ENCODE measurements at places on chromosomes 1 and 21.

DNA sequence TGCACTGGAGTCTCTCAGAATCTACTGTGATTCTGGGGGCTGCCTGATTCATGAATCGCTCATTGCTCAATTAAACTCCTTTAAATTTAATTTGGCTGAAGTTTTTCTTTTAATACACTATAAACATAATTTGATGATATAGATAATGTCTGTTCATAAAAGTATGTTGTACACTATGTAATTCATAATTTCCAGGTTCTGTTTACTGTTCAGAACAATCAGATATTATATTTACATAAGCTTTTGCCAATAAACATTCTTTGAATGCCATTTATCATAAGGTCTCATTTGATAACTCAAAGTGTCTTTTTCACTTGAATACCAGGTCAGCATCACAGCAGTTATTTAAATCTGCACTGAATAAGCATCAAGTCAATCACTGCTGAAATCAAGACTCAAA is 39.6 kb downstream of the PIGK start:
- DNase-seq, result no peak

DNA sequence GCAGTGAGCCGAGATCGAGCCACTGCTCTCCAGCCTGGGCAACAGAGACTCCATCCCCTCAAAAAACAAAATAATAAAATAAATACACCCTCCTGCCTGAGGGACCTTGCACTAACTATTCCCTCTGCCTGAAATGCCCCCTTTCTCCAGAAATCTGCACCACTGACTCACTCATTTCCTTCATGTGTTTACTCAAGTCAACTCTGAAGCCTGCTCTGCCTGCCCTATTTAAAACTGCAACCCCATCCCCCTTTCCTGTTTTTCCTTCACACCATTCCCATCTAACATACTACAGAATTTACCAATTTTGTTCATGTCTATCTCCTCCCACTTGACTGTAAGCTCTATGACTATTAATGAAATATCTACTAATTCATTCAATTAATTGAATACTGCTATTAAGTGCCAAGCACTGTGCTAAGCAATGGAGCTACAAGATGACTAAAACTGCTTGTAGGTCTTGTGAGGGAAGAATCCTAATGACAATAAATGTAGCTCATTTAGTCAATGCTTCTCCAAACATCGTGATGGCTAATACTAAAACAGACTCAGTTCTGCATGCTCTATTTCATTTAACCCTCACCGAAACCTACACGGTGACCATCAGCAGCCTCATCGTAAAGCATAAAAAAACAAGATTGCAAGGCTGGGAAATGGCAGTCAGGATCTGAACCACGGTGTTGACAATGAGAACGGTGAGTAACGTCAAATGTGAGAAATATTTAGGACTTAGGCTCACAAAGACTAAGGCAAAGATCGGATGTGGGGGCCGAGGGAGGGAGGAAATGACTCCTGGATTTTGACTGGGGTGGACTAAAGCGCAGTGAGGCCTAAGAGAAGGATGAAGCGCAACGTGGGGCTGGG is 749 bp upstream of the TMEM39B start:
- no peak for DNase-seq

DNA sequence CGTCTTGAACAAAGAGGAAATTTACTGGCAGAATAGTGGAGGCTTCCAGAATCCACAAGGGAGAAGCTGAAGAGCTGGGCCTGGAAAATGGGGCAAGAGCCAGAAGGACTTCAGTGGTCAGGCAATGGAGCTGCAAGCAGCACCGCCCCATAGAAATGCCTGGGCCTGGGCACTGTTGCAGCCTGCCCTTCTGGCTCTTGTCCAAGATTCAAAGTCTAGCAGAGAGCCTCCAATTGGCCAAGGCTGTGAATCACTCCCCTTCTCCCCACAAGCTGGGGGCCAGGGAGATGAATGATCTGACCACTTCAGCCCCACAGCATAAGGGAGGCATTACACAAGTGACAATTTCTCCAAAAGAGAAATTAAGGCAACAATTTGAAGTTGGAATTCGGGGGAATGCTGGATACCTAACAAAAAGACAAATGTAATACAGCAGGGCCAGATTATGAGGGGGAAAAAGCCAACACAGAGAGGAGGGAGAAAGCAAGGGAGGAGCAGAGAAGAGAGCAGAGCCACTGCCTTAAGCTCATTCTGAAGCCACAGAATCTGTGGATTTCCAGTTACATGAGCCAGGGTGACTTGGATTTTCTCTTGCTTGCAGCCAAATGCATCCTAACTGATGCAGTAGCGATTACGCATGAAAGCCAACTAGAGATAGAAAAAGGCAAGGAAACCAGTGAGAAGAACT is 80.3 kb downstream of the LRIG2 start:
- DNase-seq, result no peak

- DNase-seq, result no peak
These were observed 14.7 kb upstream of the RAP1A start for GRCh38 chr1:111604931-111605330.

Data from activated T-helper 2 cell treated with anti-CD3 and anti-CD28 coated beads, Interferon-gamma antibody, Interleukin-2, Interleukin-4, amounts not matched to agents 10 μg/mL and 5 μg/mL and 100 μg/mL, durations not matched to agents 14 hours and 24 hours and 36 hours (primary cell).